ENCODE measurements at places on chromosomes 12 and 14.
A peak's percentile ranks its signal among the peaks of the same experiment; 100 is the strongest.

GRCh38 chr12:23670684-23671083 is 278.8 kb downstream of the SOX5 start:
- no peak for DNase-seq

- DNase-seq = peak; percentile 35
These were observed 109.0 kb downstream of the APAF1 start for GRCh38 chr12:98754095-98754494.

DNA sequence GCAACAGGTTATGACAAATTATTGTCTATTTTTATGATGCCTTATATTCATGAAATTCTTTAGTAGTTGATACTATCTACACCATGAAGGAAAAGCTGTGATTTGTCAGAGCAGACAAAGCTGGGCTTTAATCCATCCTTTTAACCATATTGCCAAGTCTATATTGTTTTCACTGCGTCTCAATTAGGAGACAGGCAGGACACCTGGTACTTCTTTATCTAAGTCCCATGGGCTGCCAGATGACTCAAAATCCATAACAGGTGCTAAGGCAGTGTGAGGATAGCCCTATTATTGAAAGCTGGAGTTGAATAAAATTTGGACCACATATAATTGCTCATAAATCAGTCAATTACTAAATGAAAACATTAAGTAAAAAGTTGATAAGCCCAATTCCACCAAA is 22.6 kb downstream of the INSM2 start:
- no peak for DNase-seq

GRCh38 chr12:11769723-11770514 is 120.4 kb downstream of the ETV6 start:
- DNase-seq = no peak

GRCh38 chr12:54017878-54018467 is 9.2 kb downstream of the HOXC8 start:
- peak; percentile 83 for DNase-seq

DNA sequence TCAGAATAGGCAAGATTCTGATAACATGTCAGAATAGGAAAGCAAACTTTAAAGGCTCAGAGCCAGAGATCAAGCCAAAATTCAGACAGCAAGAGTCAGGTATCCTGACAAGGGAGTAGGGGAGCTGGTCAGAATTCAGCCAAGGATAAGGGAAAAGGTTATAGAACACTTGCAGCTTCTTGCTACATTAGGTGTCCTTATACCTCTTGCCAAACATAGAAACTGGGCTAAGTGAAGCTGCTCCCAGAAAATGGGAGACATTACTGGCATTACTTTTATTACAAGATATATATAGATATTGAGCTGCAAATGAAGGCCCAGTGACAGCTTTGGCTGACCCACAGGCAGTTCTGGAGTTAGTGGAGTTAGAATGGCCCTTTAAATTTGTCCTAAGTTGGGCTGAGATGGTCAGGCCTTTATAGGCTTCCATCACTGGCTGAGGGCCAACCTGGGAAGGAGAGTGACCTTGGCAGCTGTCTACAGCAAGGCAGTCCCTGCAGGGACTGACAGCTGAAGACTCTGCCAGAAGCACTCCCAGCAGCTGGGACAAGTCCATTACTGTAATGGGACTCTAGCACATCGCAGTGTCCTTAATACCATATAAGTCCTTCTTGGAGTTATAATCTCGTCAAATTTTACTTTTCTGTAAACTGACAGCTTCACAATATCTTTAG is 83.0 kb downstream of the LRRC9 start:
- DNase-seq = no peak

DNA sequence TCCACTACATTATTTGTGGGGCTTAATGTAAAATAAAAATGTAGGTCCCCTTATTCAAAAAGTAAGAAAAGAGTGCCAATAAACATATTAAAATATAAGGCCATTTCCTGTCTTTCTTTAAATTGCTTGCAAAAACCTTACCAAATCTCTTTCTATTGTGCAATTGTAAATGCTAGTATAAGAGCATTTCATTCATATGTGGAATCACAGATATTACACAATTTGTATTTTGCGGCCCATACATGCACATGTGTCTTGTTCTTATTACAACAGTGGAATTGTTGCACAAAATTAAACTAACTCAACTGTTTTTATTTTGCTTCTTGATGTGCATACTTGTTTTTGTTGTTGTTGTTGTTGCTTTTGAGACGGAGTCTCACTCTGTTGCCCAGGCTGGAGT is 20.1 kb upstream of the CRADD start:
- no peak for DNase-seq

DNA sequence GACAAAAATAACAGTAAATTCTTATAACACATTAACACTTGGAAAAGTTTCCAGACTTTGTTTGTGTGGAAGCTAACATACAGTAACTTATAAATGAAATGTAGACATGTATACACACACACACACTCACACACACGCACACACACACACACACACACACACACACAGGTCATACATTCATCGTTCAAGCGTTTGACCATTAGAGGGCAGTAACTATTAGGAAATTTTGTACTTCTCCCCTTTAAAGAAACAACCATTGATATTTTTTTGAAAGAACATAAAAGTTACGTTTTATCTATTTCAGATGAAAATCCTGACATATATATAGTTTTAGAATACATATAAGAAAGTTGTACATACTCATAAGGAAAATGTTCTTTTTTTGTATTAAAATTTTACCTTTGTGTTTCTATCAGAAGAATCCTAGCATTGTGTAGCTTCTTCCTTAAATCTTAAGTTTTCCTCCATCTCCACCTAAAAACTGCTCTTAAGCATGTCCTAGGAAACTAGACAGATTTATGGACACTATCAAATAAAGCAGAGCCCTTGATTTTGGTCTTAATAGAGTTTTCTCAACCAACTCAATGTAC is 29.0 kb downstream of the PTPRQ start:
- peak; percentile 37 for DNase-seq

DNA sequence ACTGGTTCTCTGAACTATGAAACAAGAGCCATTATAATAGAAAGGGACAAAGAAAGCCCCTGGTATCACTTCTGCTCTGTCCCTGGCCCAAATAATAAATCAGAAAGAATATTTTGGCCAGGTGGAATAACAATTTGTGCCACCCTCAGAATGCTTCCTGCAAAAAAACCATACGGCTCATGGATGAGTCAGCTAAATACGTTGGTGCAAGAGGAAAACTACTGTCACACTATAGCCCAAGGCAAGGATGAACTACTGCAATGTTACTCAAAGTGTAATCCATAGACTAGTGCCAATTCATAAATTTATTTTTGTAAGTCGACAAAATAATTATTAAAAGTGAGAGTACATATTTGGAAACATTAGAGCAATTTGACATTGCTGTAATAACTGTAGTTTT is 68.2 kb downstream of the ANKS1B start:
- DNase-seq = no peak

- DNase-seq = no peak
These were observed 2.3 kb downstream of the PTMS start for GRCh38 chr12:6768437-6768914.

- DNase-seq = peak; percentile 61
These were observed 188.3 kb upstream of the BCL2L14 start for GRCh38 chr12:11882301-11883019.

DNA sequence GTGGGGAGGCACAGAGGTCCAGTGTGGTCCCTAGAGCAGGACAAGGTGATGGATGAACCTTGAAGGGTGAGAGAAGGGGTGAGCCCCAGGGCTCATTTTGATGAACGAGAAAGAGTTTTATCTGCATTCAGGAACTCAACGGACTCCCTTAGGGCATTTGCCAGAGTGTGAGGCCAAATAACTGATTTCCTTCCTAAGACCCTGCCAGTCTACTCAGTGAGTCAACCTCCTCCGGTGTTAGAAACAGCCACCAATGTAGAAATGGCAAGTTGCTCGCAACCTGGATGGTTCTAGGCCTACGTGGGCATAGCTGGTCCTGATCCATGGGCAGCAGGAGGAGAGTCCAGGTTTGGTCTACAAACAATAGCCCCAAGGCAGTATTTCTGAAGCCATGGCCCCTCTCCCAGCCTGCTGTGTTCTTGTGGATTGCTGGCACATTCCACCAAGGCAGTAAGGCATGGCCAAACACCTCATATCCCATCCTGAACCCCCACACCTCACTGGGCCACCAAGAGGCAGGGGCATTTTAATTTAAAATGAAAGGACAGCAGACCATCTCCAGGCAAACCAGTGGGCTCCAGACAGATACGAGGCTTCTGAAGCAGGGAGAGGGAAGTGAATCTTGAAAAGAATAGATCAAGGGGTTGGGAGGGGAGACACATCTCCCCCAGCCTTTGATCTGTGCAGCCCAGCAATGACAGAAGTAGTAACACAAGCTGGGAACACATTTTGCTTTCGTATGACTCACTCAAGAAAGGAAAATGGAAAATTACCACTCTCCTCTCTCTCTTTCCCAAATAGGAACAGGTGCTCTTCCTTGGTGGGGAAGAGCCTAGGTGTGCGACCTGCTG is 25.4 kb upstream of the TESC start:
- DNase-seq = no peak

- no peak for DNase-seq
These were observed 1.7 kb downstream of the BTBD7 start for GRCh38 chr14:93331002-93331727.

DNA sequence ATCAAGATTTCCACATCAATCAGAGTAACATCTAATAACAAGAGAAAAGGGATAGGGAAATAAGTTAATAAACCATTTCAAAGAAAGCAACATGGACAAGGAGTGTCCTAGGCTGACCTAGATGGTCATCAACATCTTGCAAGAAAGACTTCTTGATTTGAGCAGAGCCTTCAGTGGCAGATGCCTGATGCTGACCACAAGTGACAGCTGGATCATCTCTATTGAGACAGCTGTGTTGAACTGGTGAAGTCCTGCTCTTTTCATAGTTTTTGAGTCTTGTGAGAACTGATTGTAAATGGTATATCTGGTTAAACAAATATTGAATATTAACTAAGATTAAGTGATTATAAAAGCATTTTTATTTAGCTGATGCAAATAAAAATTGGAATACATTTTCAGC is 1083.6 kb upstream of the LRFN5 start:
- no peak for DNase-seq

GRCh38 chr12:51639361-51639760 is 48.3 kb downstream of the SCN8A start:
- no peak for DNase-seq

DNA sequence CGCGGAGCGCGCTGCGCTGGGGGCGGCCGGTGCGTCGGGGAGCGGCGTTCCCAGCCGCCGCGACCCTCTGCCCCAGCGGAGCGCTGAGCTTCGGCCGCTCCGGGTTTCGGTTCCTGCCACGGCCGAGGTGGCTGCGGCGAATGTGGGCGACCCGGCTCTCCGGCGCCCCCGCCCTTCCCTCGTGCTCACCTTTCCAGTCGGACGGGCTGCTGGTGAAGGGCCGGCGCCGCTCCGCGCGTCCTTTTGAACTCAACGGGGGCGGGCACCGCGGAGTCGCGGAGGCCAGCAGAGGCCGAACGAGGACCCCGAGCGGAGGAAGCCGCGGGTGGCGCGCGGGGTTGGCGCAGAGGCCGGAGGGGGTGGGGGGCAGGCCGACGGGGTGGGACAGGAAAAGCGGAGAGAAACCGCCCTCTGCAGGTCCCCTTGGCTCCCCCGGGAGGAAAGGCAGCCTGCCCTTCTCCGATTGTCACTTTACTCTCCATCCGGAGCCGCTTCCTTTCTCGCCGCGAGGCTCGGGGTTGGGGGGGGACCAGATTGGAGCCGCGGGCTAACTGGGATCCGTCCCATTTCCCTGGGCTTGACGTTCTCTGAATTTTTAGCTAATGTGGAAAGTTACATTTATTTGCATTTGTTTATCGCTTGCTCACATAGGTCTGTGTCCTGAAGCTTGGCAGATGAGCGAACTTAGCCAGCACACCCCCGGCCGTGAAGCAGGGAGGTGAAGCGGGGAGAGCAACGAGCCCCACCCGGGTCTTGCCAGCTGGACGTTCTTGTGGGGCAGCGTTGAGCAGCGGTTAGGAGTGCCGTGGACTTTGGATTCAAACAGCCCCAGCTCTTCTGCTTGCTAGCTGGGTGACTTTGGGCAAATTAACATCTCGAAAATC is at the start of gene SMAGP:
Gene SMAGP, minus strand, starts transcription at position 349 of the 884 bp plus-strand sequence. CDS start 1,137 bp downstream, outside the sequence.
- peak; percentile 84 for DNase-seq

- DNase-seq = peak; percentile 75
These were observed 22.2 kb downstream of the UBE2N start for GRCh38 chr12:93419388-93420034.

- DNase-seq = no peak
These were observed 28.9 kb downstream of the GSG1 start for GRCh38 chr12:13074396-13075117.

DNA sequence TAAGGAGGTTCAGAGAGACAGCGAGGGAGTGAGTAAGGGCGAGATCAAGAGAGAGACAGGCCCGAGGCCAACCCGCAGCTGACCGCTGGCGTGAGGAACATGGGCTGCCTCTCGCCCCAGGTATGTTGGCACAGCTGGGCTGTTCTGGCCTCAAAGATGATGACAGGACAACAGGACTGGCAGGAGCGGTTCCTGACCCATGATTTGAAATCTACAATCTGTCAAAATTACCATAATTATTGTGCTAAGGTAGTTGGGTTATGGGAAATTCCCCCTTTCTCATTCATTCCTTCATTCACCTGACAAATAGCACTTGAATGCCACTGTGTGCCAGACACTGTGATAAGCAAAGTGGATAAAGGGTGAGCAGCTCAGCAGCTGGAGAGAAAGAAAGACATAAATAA is 5.1 kb upstream of the ENDOU start:
- DNase-seq = no peak

DNA sequence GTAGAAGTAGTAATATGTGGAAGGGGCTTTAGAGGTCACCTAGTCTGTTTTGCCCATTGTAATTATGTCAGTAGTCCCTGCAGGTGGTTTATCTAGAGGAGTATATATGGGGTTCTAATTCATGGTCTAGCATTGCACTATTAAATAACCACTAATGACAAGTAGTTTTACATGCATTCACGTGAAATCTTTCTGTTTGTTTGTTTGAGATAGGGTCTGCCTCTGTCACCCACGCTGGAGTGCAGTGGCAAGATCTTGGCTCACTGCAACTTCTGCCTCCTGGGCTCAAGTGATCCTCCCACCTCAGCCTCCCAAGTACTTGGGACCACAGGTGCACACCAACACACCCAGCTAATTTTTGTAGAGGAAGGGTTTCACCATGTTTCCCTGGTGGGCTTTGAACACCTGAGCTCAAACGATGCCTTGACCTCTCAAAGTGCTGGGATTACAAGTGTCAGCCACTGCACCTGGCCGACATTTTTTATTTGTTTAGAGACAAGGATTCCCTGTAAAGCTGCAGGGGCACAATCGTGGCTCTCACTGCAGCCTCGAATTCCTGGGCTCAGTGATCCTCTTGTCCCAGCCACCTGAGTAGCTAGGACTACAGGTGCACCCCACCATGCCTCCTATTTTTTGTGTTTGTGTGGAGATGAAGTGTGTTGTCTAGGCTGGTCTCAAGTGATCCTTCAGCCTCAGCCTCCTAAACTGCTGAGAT is 12.0 kb upstream of the PSEN1 start:
- DNase-seq = no peak

GRCh38 chr12:80862531-80862930 is 75.2 kb downstream of the LIN7A start:
- DNase-seq = no peak

GRCh38 chr12:66584673-66585072 is 94.2 kb downstream of the GRIP1 start:
- no peak for DNase-seq

GRCh38 chr14:104138098-104138717 is at the start of gene KIF26A:
TSS of gene KIF26A (plus strand) at chr14:104138587. CDS start at chr14:104138723, 136 bp downstream.
- DNase-seq = peak; percentile 49
